ENCODE measurements at places on chromosomes 1 and 21. TPM values are rescaled to one million over a fixed set of nuclear protein-coding genes. Genes with fewer than 3 reads are reported as not detected.

The TFF2 gene
- total RNA-seq: not detected

The SH2D1B gene
- not detected for total RNA-seq

The NGF gene
- total RNA-seq: 7.9 TPM

The C1orf87 gene
- not detected for total RNA-seq

The ACTN2 gene
- total RNA-seq: under 0.01 TPM

The IL19 gene
- total RNA-seq: not detected

The MNDA gene
- not detected for total RNA-seq

The CD244 gene
- not detected for total RNA-seq

The BMP8B gene
- under 0.01 TPM for total RNA-seq

The RORC gene
- total RNA-seq: not detected

The GJA9 gene
- 0.12 TPM for total RNA-seq

The DYNLT5 gene
- 2.7 TPM for total RNA-seq

The CFAP107 gene
- total RNA-seq: 0.12 TPM

The SEC16B gene
- total RNA-seq: 3.4 TPM

The CD2 gene
- not detected for total RNA-seq

The TAS1R1 gene
- total RNA-seq: not detected

The KCNJ9 gene
- not detected for total RNA-seq

The PIGM gene
- total RNA-seq: 4.0 TPM

The TNFAIP8L2 gene
- not detected for total RNA-seq

The BRINP3 gene
- not detected for total RNA-seq

The TOMM20 gene
- total RNA-seq: 102 TPM

The TSPAN1 gene
- 0.22 TPM for total RNA-seq

The ADSS2 gene
- 53.7 TPM for total RNA-seq

Measured in uterine smooth muscle cell (primary cell).